ENCODE measurements at places on chromosomes 4 and X.

DNA sequence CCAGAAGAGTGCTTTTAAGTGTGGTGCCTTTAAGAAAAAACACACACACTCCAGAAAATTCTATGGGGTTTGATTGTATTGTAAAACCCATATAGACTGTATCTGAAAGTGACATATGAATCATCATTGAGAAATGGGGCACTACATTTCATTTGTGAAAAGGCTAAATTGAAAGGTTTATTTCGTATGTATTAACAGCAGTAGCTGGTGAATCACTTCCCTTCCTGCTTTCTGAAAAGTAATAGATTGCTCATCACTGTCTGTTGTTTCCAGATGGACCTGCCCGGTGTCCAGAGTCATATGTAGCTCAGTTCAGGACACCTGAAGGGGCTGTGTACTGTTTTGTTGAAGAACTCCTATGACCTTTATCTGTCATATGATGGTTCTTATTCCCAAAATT, 28.1 kb upstream of the HPRT1 start:
- no peak for DNase-seq

DNA sequence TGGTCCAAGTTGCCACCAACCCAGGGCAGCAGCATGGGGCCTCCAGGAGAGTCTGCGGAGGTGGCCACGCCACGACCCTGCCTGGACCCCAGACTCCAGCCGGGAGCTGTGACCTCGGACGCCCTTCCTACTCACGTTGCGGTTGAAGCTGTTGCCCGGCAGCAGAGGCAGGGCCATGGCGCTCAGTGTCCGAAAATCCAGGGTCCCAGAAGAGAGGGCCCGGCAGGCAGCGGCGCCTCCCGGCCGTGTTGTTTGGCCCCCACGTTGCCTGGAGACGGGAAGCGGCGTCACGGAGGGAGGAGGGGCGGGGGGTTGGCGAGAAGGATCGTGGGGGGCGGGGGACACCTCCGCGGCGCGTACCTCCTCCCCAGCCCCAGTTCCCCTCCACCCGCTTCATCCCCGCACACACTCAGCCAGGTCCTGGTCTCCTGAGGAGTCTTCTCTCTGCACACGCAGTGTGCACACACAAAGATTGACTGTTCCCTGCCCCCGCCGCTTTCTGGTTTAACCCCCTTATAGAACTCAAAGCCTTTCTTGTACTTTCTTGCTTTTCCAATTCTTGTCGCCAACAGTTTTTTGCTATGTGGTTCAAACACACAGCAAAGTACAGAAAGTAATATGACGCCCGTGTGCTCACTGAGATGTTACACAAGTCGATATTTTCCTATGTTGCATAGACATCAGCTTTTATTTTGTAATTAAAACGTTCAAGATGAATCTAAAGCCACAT, at the start of gene EFHC2:
TSS of gene EFHC2 (minus strand) at position 261 of the 730 bp plus-strand sequence. CDS start at position 177, 84 bp downstream.
- DNase-seq = no peak

DNA sequence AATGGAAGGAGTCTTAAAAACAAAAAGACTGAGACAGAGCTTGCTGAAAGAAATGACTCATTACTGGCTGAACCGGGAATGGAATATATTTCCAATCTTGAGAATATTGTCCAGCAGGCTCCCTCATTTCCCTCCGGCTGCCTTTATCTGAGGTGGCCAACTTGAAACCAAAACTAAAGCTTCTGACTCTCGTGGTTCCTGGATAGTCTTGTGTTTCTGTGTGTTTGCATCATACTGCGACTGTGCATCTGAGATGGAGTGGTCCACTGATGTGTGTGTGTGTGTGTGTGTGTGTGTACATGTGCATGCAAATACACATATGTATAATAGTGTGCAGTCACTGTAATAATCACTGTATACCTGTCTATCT, 145.6 kb upstream of the SCML1 start:
- no peak for DNase-seq

GRCh38 chrX:1300449-1300848, 31.8 kb downstream of the CSF2RA start:
- DNase-seq = no peak

DNA sequence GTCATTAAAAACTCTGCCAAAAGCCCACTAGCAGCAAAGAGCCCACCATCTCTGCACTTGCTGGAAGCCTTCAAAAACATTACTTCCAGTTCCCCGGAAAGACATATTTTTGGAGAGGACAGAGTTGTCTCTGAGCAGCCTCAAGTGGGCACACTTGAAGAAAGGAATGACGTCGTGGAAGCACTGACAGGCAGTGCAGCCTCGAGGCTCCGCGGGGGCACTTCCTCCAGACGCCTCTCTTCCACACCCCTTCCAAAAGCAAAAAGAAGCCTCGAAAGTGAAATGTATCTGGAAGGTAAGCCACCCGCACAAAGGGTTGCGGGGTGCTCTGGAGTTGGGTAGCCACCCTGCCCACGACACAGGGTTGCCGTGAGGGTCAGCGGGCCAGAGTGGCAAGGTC, 25.9 kb downstream of the OFD1 start:
- no peak for DNase-seq

DNA sequence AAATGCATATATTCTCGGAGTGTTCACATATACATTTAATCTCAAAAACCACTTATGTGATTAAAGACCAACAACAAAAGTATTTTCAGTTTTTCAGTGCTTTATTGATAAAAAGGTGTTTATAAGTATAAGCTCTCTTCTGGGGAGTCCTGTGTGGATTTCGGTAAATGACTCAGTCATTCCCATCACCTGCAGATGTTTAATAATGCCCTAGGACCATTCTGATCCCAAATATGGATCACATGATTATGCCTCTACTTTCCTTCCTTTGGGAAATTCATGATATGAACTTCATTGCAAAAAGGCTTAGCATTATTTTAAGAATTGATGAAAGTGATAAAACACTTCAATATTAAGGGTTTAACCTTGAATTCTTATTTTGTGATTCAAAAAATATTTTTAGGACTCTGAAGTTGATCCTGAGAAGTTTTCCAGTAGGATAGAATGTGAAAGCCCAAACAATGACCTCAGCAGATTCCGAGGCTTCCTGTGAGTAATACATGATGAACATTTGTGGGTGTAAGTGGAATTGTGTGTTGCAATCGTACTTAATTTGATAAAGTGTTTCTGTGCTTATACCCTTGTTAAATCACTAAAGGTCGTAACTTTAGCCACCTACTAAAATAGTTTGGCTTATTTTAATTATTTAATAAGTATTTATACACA, 40.2 kb downstream of the ATP10D start:
- DNase-seq = peak; percentile 85

GRCh38 chrX:83658731-83659130, 150.6 kb downstream of the POU3F4 start:
- DNase-seq = no peak

DNA sequence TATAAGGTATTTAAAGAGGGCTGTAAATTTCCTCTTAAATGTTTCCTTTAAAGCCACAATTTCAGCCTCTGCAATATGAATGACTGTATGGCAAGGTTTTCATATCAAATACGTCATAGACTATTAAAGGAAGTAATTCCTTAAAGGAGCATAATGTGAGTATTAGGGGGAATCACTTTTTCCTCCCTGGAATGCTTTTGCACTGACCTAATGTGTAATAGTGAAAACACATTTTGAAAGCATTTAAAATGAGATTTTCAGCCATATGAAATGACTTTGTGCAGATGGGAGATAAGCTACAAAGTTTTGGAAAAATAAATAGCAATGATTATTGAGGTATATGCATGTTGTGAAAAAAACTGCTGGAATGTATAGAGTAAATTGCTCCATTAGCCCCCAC, 17.6 kb downstream of the SLIT2 start:
- DNase-seq = no peak

DNA sequence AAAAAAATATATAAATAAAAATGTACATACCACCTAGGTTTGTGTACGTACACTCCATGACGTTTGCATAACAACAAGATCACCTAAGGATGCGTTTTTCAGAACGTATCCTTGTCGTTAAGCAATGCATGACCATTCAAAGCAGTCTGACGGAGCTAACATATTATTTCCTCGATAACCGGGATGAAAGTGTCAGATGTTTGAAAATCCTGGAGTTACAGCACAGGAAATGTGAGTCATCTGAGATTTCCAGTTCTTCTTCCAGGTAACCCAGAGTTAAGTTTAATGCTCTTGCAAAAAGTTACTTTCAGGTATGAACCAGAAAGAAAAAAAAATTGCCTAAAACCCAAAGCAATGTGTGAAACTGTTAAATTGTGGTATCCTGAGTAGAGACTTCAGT, 107.9 kb downstream of the LDB2 start:
- DNase-seq = no peak
